Mesangial cell (primary cell): ENCODE measurements at places on chromosomes 16 and 17. TPM values are rescaled to one million over a fixed set of nuclear protein-coding genes. Genes with fewer than 3 reads are reported as not detected.

Gene USP43
- 4.6 and 8.4 TPM in 2 replicates for total RNA-seq

Gene SGSH
- 16.8 and 39.8 TPM in 2 replicates for total RNA-seq

Gene CCDC40
- total RNA-seq, result 2.3 and 5.2 TPM in 2 replicates

Gene IRF8
- total RNA-seq, result 0.49 and 0.89 TPM in 2 replicates

Gene EFCAB3
- total RNA-seq, result not detected in 2 replicates

Gene TNFRSF17
- not detected in 2 replicates for total RNA-seq

Gene ENPP7
- total RNA-seq, result not detected in 2 replicates

Gene CASKIN2
- total RNA-seq, result 12.5 and 26.1 TPM in 2 replicates

Gene NATD1
- 2.8 and 30.4 TPM in 2 replicates for total RNA-seq

Gene ITGA2B
- 0.13 and 0.16 TPM in 2 replicates for total RNA-seq

Gene WFDC1
- total RNA-seq, result 0.33 and 0.63 TPM in 2 replicates

Gene ADAM11
- 0.16 and 0.51 TPM in 2 replicates for total RNA-seq

Gene HS3ST6
- not detected in 2 replicates for total RNA-seq

Gene SCNN1B
- not detected in 2 replicates for total RNA-seq

Gene OR4D1
- total RNA-seq, result not detected in 2 replicates

Gene DPEP3
- total RNA-seq, result not detected in 2 replicates

Gene KRTAP1-1
- total RNA-seq, result not detected in 2 replicates

Gene SLC6A2
- not detected in 2 replicates for total RNA-seq

Gene CFAP119
- total RNA-seq, result 4.8 and 5.9 TPM in 2 replicates

Gene METTL9
- total RNA-seq, result 115 and 182 TPM in 2 replicates

Gene SLC25A39
- total RNA-seq, result 135 and 149 TPM in 2 replicates

Gene RPL19
- total RNA-seq, result 1,704 and 1,733 TPM in 2 replicates

Gene NPIPA2
- 0.13 TPM in 1 of 2 replicates, not detected in the other for total RNA-seq

Gene ABCA6
- 0.13 TPM in 1 of 2 replicates, not detected in the other for total RNA-seq

Gene TMEM114
- total RNA-seq, result not detected in 2 replicates

Gene G6PC1
- total RNA-seq, result not detected in 2 replicates

Gene DGKE
- 2.4 and 2.7 TPM in 2 replicates for total RNA-seq

Gene RHBDL3
- total RNA-seq, result under 0.01 TPM in 1 of 2 replicates, not detected in the other

Gene SMIM36
- total RNA-seq, result not detected in 2 replicates

Gene TPSG1
- not detected in 2 replicates for total RNA-seq

Gene ZNF624
- 2.3 and 3.9 TPM in 2 replicates for total RNA-seq

Gene CCL17
- total RNA-seq, result not detected in 2 replicates

Gene KRTAP1-5
- total RNA-seq, result not detected in 2 replicates

Gene MFAP4
- total RNA-seq, result 0.33 and 17.1 TPM in 2 replicates

Gene CDRT15L2
- total RNA-seq, result not detected in 2 replicates

Gene ABCA9
- total RNA-seq, result under 0.01 and 0.38 TPM in 2 replicates

Gene ANKFN1
- total RNA-seq, result 0.25 TPM in 1 of 2 replicates, not detected in the other

Gene SLC13A2
- not detected in 2 replicates for total RNA-seq

Gene ANKRD13B
- total RNA-seq, result 13.5 and 23.1 TPM in 2 replicates

Gene CRISPLD2
- total RNA-seq, result 132 and 270 TPM in 2 replicates

Gene HSD17B2
- total RNA-seq, result 0.33 and 0.38 TPM in 2 replicates

Gene OR3A3
- not detected in 2 replicates for total RNA-seq

Gene PYY
- 0.38 TPM in 1 of 2 replicates, not detected in the other for total RNA-seq

Gene ST6GALNAC1
- total RNA-seq, result 0.25 TPM in 1 of 2 replicates, not detected in the other

Gene FOXN1
- total RNA-seq, result not detected in 2 replicates

Gene GLTPD2
- 0.49 TPM in 1 of 2 replicates, not detected in the other for total RNA-seq

Gene EIF4A3
- total RNA-seq, result 61.2 and 85.6 TPM in 2 replicates

Gene SRCIN1
- 0.25 TPM in 1 of 2 replicates, not detected in the other for total RNA-seq

Gene BRIP1
- total RNA-seq, result 1.5 and 12.1 TPM in 2 replicates

Gene HEXIM1
- total RNA-seq, result 9.6 and 14.8 TPM in 2 replicates

Gene ZP2
- total RNA-seq, result not detected in 2 replicates

Gene CDH5
- 0.33 TPM in 1 of 2 replicates, not detected in the other for total RNA-seq

Gene KCNJ2
- 0.49 and 1.8 TPM in 2 replicates for total RNA-seq

Gene SLC16A11
- 0.13 and 0.16 TPM in 2 replicates for total RNA-seq

Gene CHTF18
- 8.7 and 39.1 TPM in 2 replicates for total RNA-seq

Gene SP6
- total RNA-seq, result 0.38 and 0.65 TPM in 2 replicates

Gene DLG4
- total RNA-seq, result 6.7 and 13.9 TPM in 2 replicates

Gene TADA2A
- 6.8 and 7.8 TPM in 2 replicates for total RNA-seq
